Iris pigment epithelial cell (primary cell): ENCODE measurements at places on chromosomes 7 and 10.

DNA sequence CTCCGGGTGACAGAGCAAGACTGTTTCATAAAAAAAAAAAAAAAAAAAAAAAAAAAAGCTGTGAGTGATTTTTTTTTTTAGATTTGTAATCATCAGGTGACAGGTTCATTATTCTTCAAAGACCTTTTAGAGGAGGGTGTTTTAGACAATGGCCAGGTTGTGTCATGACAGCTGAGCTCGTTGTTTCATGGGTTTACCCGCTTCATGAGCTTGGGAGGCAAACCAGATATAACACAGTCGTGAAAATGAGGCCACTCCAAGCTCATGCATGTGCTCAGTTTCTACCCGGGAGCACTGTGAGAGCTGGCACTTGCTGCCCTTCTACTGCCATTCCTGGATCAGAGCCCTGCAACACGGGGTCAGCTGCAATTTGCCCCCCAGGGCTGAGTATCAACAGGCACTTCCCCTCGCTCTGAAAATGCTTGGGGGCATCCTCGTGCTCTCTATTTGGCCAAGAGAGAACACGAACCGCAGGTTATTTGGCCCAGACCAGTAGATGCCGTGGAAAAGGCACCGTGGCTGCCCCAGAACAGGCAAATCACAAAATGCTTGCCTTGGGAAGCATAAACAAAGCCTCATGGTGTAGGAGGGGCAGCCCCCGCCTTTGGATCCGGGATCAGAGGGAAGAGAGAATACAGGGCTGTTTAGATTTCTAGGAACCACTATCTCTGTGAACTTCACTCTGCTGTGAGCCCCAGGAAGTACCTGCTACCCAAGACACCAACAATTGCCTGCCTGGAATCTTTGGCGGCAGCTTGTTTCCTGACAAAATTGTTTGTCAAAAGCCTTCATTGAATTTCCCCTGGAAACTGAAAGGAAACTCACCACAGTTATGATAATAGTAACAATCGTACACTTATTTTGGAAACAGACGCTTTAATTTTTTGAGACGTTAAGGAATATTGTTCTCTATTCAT is 371.0 kb downstream of the FRMD4A start:
- DNase-seq = no peak

GRCh38 chr7:101399759-101400158 is 37.1 kb downstream of the COL26A1 start:
- DNase-seq = no peak

GRCh38 chr10:42932735-42933447 is 144.0 kb upstream of the RET start:
- no peak for DNase-seq

DNA sequence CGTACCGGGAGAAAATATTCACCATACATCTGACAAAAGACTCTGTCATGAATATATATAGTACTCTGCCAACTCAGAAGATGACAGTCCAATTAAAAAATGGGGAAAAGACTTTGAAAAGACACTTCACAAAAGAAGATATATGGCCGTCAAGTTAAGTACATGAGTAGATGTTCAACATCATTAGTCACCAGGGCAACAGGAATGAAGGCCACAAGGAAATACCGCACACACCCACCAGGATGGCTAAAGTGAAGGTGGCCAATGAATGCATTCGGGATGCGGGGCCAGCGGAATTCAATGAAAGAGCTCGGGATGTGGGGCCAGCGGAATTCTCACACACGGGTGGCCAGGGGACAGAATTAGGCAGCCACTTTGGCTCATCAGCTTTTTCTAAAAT is 42.2 kb downstream of the MAD1L1 start:
- no peak for DNase-seq

DNA sequence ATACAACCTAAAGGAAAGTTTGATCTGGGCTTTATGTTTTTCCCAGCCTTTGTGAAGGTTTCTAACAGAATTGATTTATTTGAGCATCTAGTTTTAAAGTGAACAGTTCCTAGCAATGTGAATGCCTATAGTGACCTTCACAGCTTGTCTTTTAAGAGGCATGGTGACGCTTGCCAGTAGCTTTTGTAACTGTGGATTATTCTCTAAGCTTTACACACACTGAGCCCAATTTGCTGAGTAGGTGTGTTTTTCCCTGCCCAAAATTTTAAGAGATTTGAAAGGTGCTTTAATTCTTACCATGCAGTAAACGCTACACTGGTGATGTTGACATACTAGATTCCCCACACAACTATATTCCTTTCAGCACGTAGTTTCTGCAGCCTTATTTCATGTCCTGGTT is 420.2 kb upstream of the AKR1E2 start:
- no peak for DNase-seq

- no peak for DNase-seq
Measured at GRCh38 chr10:90723416-90724068, 134.3 kb downstream of the HTR7 start.

- no peak for DNase-seq
Measured at GRCh38 chr7:147798001-147798400, 792.6 kb upstream of the C7orf33 start.

- DNase-seq = no peak
Measured at GRCh38 chr10:122249303-122249850, 21.7 kb upstream of the BTBD16 start.

DNA sequence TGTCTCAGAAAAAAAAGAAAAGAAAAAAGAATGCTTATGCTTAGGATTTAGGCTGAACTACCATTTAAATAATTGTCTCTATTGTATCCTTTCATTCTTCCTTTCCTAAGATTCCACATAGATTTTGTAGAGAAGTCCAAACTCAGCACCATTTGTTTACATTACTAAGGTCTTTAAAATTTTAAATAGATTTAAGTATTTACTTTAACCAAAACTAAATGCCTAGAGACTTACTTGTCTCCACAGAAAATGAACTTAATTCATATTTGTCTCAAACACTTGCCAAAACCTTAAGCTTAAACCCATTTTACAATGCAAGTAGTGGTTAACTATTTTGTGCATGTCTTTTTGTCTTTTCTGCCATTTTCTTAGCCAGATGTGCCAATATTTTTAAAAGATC is 54.1 kb upstream of the ABI1 start:
- no peak for DNase-seq

- DNase-seq = no peak
Measured at GRCh38 chr7:47581438-47581803, 490 bp downstream of the TNS3 start.

GRCh38 chr7:119783799-119784198 is 489.2 kb upstream of the KCND2 start:
- DNase-seq = peak; percentile 39

DNA sequence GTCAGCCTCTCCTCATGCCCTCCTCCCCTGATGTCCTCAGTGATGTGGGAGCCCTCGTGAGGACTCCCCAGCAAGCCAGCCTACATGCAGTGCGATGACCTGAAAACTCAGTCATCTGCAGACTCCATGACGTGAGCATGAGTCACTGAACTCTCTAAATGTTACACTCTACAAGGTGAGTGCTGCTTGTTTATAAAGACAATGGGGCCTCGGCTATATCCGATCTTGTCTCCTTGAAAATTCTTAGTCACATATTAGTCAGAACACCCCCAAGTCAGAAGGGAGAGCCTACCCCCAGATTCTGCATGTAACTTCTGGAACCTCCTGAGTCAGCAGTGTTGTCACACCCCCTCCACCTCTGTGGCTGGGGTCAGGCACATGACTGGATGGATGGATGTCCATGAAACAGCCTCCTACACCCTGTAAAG is 673.8 kb downstream of the INHBA start:
- peak; percentile 97 for DNase-seq

DNA sequence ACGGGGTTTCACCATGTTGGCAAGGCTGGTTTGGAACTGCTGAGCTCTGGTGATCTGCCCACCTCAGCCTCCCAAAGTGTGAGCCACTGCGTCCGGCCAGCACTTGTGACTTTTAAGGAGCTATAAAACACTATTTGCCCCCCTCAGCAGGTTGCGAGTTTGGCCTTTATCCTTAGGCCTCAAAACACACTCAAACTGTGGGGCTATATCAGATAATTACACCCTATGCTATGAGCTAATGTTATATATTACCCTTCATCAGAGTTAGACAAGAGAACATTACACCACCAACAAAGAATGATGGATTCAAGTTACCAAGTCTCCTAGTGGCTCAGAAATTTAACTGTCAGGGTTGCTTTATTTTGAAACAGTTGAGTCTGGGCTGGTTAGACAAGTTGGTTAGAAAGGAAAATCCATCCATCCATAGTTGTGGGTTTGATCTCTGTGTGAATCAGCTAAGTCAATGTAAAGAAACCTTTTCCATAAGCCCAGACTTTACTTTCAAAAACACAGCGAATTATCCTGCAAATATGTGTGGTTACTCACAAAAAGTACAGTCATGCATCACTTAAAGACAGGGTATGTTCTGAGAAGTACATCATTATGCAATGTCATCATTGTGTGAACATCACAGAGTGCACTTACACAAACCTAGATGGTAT is 115.8 kb downstream of the SEMA3D start:
- DNase-seq = peak; percentile 82

DNA sequence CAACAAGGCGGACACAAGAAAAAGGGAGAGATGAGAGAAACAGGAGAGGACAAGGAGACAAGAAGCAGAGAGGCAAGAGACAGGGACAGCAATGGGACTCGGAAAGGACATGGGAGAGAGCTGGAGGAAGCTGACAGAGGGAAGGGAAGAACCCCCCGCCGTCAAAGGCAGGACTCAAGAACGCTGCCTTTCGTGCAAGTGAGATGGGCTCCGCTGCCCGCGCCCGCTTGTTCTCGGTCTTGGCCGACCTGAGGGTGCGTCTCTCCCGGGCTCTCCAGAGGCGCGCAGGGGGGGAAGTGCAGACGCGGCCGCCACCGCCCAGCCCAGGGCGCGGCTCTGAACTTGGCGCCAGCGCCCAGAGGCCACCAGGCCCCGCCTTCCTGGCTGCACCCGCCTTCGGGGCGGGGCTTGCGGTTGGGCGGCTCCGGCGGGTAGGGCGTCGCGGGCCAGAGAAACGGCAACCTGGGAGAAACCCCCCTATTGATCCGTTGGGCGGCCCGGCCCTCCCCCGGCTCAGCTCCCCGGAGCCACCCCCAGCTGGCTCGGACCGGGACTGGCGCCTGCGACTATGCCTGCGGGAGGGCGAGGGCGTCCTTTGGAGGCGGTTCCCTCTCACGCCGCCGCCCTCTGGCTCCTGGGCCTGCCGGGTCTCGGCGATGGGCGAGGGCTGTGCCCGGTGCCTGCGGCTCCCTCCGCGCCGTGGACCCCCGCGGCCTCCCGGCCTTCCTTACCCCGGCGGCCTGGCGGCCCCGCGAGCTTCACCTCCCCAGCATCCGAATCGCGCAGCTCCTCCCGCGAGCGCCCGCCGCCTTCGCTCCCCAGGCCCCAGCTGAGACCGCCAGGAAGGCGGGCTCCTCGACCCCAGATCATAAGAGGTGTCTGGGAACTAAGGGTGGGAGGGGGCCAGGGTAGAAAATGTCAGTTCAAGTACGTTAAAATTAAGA is 2.2 kb upstream of the ANTXRL start:
- DNase-seq = peak; percentile 59

- DNase-seq = no peak
Measured at GRCh38 chr7:158824028-158824427, 5.3 kb downstream of the ESYT2 start.

DNA sequence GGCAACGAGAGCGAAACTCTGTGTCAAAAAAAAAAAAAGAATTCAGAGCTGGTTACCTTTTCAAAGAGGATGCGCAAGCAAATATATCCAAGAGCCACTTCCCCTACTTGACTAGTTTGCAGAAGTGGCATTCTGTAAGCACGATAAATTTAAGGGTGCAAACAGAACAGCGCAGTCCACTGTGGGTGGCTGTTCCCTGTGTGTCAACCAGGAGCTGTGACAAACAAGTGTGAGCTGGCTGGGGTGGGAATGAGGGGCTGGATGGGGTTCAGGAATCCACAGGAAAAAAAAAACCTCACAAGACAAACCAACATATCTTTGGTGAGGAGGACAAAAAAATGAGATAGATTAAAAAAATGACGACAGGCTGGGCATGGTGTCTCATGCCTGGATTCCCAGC is 15.9 kb downstream of the GUSB start:
- no peak for DNase-seq

DNA sequence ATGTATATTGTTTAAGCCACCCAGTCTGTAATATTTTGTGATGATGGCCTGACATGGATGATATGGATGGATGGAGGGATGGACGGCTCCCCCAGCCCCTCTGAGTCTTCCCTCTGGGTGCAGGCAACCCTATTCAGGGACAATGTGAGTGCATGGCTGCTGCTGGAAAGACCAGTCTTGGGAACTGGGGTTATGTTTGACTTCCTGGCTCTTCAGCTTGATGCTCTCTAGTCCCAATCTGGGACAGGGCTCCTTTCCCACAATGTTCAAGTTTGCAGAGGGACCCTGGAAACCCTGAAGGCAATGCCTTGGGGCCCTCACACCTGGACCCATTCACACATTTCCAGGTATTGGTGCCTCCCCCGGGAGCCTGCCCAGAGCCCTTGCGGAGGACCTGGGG is 52.3 kb upstream of the RET start:
- no peak for DNase-seq

DNA sequence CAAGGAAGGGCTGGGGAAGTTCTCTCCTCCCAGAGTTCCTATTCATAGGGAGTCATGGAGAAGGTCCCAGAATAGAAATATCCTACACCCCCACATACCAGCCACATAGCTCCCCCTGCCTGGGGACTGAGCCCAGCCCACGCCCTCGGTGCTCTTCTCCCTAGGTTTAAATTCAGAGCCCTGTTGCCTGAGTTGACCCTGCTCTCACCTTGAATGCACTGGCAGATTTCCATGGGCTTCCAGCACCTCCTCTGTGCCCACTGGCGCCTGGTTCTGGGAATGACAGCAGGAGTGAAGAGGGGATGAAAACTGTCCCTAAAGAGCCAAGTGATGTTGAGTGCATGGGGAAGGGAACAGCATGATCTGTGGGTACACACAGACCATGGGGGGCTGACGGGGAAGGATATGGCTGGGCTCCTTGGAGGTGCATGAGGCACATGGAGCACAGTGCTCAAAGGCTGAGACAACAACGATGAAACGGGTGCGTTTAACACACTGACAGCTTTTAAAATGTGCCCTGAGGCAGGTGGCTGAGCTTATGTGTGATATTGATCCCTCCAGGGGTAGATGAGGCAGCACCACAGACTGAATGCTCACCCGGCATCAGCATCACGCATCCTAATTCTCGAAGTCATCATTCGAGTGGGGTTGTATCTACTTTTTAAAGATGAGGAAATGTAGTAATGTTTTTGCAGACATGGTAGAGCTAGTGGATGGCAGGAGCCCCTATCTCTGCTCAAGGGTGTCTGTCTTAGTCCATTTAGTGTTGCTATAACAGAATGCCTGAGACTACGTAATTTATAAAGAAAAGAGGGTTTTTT is 53.7 kb upstream of the IGFBP3 start:
- no peak for DNase-seq

- no peak for DNase-seq
Measured at GRCh38 chr7:128785738-128786137, 6.0 kb upstream of the CCDC136 start.

GRCh38 chr7:140190588-140190987 is 13.8 kb upstream of the KDM7A start:
- no peak for DNase-seq

GRCh38 chr7:2165610-2166594 is 66.8 kb downstream of the MAD1L1 start:
- DNase-seq = no peak

GRCh38 chr10:33617381-33618080 is 283.1 kb upstream of the NRP1 start:
- peak; percentile 48 for DNase-seq

GRCh38 chr10:100345570-100346330 is 1.3 kb upstream of the SCD start:
- DNase-seq = peak; percentile 80
